Sigmoid colon (tissue), 7 donors: ENCODE measurements at places on chromosomes 7 and 10.

DNA sequence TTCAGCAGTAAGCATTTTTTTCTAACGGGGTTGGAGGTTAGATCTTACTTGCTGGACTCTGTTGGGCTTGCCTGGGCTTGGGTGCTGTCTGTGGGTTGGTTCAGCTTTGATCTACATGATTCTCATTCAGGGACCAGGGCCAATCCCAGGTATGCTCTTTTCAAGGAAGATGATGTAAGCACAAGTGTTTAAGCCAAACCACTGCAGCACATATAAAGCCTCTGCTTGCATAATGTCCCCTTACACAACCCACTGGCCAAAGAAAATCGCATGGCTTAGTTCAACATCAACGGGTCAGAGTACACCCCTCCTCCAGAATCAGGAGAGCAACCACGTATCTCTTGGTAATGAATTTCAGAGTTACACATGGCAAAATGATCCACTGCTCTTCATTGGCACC, 83.9 kb downstream of the DNAJB9 start:
- DNase-seq = no peak

- no peak for DNase-seq
Observed at GRCh38 chr7:82859106-82859850, 303.4 kb downstream of the PCLO start.

- peak; percentile 18 for DNase-seq
Observed at GRCh38 chr7:2993868-2994267, 49.8 kb downstream of the CARD11 start.

- no peak for DNase-seq
Observed at GRCh38 chr7:15424468-15424867, 137.3 kb downstream of the AGMO start.

- no peak for DNase-seq
Observed at GRCh38 chr10:95522117-95522516, 39.1 kb downstream of the SORBS1 start.

GRCh38 chr10:116237260-116237659, 35.7 kb downstream of the GFRA1 start:
- DNase-seq = no peak

GRCh38 chr10:82206831-82207230, 331.8 kb downstream of the NRG3 start:
- no peak for DNase-seq

GRCh38 chr10:100362570-100363496, 15.8 kb downstream of the SCD start:
- no peak for DNase-seq

- DNase-seq = no peak
Observed at GRCh38 chr7:130135208-130136205, 65.2 kb downstream of the KLHDC10 start.

- no peak for DNase-seq
Observed at GRCh38 chr10:44009891-44010632, 361.4 kb upstream of the ZNF32 start.

- no peak for DNase-seq
Observed at GRCh38 chr7:4054158-4054557, 627.9 kb upstream of the FOXK1 start.

DNA sequence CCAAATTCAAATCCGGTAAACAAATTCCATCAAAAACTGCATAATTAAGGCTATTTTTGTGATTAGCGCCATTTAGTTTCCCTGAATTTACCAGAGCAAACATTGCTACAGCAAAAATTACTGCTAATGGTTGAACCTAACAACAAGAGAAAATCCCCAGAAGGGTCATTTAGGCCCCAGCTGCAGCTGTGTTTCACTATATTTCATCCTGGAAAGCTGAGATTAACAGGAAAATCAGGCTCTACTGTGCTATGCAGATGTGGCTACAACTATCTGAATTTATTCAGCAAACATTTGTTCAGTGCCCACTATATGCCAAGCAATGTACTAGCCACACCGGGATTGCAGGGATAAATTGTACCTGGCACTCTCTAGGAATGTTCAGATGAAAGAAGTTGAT, 104.0 kb downstream of the PON1 start:
- no peak for DNase-seq

DNA sequence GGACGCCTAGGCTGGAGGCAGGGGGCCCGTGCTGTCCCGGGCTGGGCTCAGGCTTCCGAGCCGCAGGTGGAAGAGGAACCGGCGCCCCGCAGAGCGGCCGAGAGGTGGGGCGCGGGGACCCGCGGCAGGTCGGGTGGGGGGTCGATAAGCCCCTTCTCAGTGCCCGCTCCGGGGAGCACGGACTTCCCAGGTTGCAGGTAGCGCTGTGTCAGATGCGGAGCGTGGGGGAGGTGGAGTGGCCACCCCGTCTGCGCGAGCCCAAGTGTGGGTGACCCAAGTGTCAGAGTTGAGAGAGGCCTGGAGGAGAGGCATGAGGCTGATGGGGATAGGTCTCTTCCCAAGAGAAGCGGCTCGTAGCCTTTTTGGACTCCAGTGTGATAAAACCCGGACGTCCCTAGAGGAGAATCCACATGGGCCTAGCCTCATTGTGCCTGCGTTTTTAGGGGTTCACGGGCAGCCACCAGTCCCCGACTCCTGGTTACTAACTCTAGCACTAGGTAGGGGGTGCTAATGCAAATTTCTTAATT, 580 bp downstream of the EEPD1 start:
- peak; percentile 77 for DNase-seq

DNA sequence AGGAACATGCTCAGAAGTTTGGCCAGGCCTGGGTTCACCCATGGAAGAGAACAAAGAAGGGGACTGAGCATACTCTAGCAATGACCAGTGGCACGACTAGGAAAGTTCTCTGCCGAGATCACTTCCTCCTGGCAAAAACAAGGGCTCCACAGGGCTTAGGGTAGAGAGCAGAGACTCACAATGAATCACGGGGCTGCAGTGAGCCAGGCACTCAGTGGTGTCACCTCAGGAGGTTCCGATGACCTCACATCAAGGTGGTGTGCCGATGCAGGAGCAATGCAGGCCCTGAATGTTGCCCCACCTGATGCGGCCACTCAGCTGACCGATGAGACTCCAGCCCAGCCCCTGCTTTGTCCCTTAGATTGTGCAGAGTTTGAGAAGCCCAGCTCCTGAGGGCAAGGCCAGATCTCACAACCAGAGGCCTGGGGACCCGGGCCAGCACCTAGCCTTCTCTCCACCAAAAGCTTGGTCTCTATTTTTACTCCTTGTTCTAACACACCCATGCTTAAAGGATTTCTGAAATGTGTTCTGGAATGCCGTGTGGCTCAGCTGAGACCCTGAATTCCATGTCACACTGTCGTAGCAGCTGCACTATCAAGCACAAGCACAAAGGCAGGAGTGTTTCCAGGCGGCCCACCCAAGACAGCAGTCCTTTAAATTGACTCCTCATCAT, 60.9 kb downstream of the COBL start:
- DNase-seq = no peak

GRCh38 chr7:4715410-4715776, 33.3 kb downstream of the FOXK1 start:
- DNase-seq = peak; percentile 84

DNA sequence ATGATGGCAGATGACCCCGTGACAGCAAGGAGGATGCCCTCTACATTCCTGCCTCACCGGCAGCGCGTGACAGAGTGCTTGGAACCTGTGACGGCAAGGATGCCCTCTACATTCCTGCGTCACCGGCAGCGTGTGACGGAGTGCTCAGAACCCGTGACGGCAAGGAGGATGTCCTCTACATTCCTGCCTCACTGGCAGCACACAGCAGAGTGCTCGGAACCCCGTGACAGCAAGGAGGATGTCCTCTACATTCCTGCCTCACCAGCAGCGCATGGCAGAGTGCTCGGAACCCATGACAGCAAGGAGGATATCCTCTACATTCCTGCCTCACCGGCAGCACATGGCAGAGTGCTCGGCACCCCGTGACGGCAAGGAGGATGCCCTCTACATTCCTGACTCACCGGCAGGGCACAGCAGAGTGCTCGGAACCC, 231.0 kb downstream of the DIP2C start:
- peak; percentile 89 for DNase-seq

- no peak for DNase-seq
Observed at GRCh38 chr10:24814568-24815313, 91.1 kb upstream of the ARHGAP21 start.

DNA sequence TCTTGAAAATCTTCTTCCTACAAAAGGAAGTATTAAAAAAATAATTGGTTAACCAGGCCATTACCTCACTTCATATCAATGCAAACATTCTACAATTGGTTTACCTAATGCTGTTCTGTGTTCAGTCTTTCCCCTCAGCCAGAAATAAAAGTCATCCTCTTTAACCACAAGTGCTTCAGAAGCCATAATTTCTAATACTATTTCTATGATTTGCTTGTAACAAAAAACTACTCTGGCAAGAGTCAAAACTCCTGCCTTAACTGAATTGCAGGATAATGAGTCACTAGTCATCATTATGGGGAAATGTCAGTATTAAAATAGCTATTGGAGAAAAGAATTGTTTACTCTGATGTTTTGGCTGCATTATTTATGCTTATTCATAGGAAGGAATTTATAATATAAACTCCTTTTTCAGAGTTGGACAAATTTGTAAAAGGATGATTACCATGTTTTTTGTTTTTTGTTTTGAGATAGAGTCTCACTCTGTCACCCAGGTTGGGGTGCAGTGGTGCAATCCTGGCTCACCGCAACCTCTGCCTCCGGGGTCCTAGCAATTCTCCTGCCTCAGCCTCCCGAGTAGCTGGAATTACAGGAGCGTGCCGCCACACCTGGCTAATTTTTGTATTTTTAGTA, 55.5 kb upstream of the ODAD2 start:
- DNase-seq = no peak

DNA sequence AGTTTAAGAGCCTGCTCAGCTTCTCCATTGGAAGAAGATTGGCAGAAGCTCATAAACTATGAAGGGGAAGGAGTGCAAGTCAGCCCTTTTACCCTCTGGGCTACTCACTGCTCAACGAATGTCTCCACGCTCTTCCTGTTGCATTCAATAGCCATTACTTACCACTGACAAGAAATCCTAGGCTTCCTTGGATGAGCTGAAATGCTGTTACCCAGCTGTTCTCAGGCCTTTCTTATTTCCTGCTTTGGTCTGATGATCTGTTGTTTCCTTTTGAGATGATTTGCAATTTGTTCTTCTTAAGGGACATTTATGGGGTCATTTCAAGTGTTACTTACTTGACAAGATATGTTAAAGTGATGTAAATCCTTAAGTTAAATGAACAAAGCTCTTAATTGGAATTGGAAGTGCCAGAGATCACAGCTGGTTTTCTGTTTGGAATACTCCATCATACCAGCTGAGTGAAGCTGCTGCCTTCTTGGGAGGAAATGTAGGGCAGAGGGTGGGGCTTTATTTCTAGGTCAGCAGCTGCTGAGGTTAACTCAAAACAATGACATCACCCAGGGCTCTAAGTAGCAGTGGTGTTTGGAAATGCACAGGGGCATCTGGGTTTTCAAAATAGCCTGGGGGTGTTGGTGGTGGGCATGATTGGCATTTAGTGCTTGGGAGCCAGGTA, 170.0 kb downstream of the PRKCQ start:
- no peak for DNase-seq

- DNase-seq = no peak
Observed at GRCh38 chr7:18877874-18878273, 239.6 kb downstream of the TWIST1 start.

- no peak for DNase-seq
Observed at GRCh38 chr7:47186316-47186715, 395.6 kb downstream of the TNS3 start.

- no peak for DNase-seq
Observed at GRCh38 chr10:48670978-48671913, 13.4 kb upstream of the WDFY4 start.

GRCh38 chr7:13979671-13980435, 9.6 kb downstream of the ETV1 start:
- DNase-seq = no peak

DNA sequence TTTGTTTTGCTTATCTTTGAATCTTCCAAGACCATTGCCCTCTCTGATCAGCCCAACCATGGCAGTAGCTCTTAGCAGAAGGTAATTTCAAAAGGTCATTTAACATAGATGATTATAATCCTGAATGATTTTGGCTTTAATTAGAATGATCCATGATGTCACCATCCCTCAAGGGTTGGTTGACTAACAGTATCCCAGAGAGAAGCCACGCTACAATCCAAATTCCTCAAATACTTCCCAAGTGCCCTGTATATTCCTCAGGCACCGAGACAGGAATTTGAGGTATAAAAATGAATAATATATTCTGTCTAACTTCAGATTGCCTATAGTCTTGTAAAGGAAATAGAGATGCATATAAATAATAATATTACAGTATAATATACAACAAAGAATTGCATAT, 42.1 kb upstream of the TMEM196 start:
- DNase-seq = no peak

DNA sequence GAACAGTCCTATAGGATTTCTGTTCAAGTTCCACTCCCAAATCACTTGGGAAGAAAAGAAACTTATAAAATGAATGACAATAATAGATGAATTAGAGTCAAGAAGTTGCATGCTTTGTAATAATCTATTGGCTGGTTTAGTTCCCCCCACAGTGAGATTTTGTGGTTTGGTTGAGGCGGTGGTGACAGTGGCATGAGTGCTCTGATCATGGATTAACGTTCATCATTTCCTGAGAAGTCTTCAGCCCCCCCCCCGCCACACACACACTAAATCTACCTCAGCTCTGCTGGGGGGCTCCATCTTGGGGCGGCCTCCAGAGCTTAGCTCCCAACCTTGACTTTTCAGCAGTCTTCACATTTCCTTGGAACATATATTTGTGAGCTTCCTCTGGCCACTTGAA, 121.7 kb downstream of the ABCA13 start:
- no peak for DNase-seq

GRCh38 chr7:158742065-158742821, 37.6 kb upstream of the NCAPG2 start:
- DNase-seq = no peak

DNA sequence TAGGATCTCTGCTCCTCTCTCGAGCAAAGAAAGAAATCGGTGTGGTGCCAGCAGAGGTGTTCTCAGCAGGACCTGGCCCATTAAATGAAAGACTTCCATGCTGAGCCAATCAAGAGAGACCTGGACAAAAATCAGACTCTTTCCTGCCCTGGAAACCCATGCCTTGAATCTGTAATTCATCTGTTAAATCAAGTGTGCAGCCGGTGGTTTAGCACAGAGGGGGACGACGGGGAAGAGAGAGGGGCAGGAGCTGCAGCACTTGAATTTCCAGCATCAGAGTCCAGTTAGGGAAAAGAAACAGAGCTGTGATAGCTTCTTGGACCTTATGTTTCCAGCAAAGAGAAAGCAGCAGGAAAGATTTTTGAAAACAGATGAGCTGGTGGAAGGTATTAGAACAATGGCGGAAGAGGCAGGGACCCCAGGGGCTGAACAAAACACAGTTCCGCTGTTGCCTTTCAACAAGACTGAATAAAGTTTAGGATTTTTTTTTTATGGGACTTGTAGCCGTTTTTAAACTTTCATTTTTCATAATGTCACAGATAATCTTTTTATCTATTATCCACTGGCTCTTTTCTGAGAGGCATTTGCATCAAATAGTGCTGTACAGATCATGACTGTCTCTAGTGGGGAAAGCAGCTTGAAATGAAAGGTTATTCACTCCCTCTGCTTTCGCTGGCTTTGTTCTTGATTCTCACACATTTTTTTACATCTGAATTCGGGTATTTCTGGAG, 543.6 kb upstream of the GALNT17 start:
- no peak for DNase-seq

- DNase-seq = peak; percentile 60
Observed at GRCh38 chr7:40604601-40605438, 470.0 kb downstream of the SUGCT start.

GRCh38 chr7:94449151-94449725, 54.5 kb downstream of the COL1A2 start:
- DNase-seq = no peak

GRCh38 chr7:155746188-155746587, 66.1 kb downstream of the SHH start:
- no peak for DNase-seq
